ENCODE measurements at places on chromosomes 3 and 15.
A peak's percentile ranks its signal among the peaks of the same experiment; 100 is the strongest.

GRCh38 chr3:129025691-129026435 is 24.8 kb downstream of the EFCC1 start:
- no peak for DNase-seq

- DNase-seq: no peak
These were observed 126.8 kb downstream of the IL20RB start for GRCh38 chr3:137084586-137084985.

GRCh38 chr3:136995652-136996051 is 37.9 kb downstream of the IL20RB start:
- no peak for DNase-seq

DNA sequence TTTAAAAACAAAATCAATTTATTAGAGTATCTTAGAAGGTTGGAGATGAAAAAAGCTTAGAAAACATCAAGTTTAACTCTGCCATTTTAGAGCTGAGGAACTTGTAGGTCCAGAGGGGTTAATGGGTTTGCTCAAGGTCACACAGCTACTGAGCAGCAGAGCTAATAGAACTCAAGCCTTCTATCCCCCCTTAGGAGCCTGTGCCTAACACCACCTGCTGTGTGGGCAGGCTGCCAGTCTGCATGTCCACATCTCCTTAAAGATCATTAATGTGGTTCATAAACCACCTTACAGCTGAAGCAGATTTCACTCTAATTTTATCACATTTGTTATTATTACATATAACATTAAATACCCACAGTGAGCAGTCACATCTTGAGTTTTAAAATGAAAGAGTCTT is 14.1 kb upstream of the SLC35G2 start:
- DNase-seq: no peak

- DNase-seq: no peak
These were observed 145.2 kb downstream of the SSR3 start for GRCh38 chr3:156409694-156410093.

DNA sequence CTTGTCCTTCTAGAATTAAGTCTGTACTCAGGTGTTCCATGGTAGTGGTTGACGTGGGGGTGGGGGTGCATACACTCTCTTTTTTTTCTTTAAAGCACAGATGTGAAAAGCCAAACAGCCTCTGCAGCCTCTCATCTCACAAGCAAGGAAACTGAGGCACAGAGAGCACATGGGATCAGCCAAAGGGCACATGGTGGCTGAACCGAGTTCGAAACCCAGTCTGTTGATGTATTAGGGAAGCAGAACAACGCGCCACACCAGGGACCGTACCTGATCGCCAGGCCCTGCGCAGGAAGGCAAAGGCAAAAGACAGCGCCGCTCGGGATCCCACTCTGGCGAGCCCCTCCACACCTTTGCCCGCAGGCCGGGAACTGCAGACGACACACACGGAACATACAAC is 47.3 kb downstream of the HERC2 start:
- no peak for DNase-seq

GRCh38 chr3:12662593-12663400 is 1.1 kb downstream of the RAF1 start:
- peak; percentile 8 for DNase-seq

GRCh38 chr15:57827021-57827420 is 120.5 kb downstream of the POLR2M start:
- DNase-seq: no peak

GRCh38 chr3:117536006-117536405 is 826.4 kb downstream of the TUSC7 start:
- no peak for DNase-seq

GRCh38 chr3:167691366-167691765 is 37.6 kb upstream of the WDR49 start:
- no peak for DNase-seq

DNA sequence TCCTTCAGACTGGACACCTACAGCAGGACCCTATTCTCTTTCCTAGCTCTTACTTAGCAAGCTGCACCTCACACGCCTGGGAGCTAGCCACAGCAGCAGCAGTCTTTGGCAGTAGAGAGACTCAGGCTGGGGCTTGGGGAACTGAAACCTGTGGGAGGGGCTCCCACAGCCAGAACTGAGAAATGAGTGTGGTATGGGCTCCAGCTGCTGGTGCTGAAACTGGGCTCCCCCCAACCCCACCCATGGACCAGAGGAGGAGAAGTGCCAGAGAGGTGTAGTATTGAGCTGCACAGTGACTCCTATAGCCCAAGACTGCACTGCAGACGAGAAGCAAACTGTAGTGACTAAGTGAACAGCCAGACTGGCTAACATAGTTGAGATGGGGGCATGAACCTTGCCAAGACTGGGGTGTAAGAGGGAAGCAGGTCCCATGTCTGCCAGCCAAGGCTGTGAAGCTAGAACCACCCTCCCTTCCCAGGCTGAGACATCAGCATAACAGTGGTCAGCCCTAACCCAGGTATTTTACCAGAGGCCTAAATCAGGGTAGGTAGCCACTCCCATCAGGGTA is 62.5 kb downstream of the MYO5A start:
- no peak for DNase-seq

GRCh38 chr3:126371096-126371705 is 14.0 kb upstream of the KLF15 start:
- DNase-seq: no peak

GRCh38 chr15:80208758-80209734 is 43.0 kb downstream of the CTXND1 start:
- no peak for DNase-seq

DNA sequence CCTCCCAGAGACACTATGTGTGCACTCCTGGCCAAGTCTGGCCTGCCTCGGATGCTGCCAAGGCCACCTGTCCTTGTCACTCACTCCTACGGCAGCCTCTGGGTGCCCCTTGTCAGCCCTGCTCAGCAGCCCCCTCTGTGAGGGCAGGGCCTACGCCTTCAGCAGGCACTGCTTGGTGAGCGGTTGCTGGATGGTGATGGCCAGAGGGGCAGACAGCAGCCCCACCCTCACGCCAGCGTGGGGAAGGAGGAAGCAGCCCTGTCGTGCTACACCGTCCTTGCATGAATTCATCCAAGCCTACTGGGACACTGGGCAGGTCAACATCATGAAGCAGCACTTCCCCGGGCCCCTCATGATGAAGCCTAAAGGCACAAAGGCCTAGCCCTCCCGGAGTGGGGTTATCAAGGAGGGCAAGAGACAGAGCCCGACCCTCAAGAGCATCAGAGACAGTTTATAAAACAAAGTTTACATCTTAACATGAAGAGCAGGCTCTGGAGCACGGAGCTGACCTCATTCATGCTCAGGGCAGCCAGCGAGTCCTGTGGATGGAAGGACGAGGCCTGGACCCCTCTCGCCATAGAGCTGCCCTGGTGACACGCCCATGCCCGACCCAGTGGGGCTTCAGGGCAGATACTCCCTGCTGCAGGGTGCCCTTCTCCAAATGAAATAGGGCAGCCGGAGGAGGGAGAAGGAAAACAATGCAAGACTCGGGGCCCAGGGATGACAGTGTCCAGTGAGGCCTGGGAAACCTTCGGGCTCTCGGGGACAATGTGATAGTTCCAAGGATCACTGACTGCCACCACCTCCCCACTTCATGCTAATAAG is 25.3 kb downstream of the CHDH start:
- DNase-seq: no peak

- DNase-seq: no peak
These were observed 49.1 kb downstream of the PLS1 start for GRCh38 chr3:142645236-142645793.

Measured in effector CD8-positive, alpha-beta T cell (primary cell).